Thyroid gland (tissue), 4 donors: ENCODE measurements at places on chromosomes 16 and 17. TPM values are rescaled to one million over a fixed set of nuclear protein-coding genes. Genes with fewer than 3 reads are reported as not detected.

DNA sequence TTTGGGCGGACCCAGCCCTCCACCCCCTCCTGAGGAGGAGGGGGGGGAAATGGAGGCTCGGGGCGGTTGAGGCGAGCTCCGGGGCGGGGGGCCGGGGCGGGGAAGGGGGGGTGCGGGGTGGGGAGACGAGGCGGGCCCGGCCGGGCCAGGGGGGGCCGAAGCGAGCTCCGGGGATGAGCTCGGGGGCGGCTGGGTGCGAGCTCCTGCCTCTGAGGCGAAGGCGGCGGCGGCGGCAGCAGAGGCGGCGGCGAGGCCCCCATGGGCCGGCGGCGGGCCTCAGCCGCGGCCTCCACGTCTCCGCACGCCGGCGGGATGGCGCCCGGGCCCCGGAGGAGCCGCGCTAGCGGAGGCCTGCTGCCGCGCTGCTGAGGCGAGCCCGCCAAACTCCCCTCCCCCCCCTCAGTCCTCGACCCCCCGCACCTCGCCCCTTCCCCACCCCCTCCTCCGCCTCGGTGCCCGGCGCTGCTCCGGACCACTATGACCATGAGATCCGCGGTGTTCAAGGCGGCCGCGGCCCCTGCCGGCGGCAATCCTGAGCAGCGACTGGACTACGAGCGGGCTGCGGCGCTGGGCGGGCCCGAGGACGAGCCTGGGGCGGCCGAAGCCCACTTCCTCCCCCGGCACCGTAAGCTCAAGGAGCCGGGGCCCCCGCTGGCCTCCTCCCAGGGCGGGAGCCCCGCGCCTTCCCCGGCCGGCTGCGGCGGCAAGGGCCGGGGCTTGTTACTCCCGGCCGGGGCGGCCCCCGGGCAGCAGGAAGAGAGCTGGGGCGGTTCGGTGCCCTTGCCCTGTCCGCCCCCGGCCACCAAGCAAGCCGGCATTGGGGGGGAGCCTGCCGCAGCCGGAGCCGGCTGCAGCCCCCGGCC, 596 bp downstream of the MSL1 start:
- H3K4me1 ChIP-seq: peaks cover 15% of the 10 kb centered on the region
- DNase-seq: peak; percentile 57

DNA sequence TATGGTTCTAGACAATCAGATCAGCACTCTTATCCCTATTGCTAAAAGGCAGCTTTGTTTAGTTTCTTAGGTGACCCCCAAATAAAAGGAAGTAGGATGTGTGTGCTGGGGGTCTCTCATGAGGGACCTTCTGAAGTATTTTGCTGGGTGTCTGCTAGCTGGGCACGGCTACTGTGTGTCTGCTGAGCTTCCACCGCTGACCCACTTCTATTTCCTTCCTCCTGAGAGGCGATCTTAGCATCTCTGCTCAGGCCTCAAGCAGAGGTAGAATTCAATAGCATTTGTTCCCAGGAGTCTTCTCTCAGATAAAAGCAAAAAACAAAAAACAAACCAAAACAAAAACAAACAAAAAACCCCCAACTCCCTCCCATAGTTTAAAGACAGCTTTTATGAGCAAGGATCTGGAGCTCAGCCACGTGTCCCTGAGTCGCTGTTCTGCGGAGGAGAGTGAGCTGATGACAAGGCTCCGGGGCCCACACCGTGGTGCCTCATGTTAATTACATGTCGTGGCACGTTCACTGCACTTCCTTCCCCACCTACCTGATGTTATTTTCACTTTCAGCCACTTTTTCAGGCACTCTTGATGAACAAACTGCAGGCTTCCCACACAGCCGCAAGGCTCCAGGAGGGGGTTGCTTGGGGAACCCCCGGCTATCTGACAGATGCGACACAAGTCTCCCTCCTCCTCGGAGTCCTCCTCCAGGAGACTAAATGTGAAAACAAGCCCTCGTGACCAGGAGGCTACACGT, 83.5 kb downstream of the MARCHF10 start:
- H3K4me1 ChIP-seq: no peaks in the 10 kb centered on the region
- no peak overlapping the region for H3K4me3 ChIP-seq
- no peaks in the 10 kb centered on the region for H3K27me3 ChIP-seq
- no peak overlapping the region for H3K27ac ChIP-seq

- H3K27me3 ChIP-seq: no peaks in the 10 kb centered on the region
- H3K4me1 ChIP-seq: no peaks in the 10 kb centered on the region
- no peaks in the 10 kb centered on the region for H3K36me3 ChIP-seq
- DNase-seq: no peak
- H3K27ac ChIP-seq: no peak overlapping the region
- no peak overlapping the region for H3K4me3 ChIP-seq
Observed at GRCh38 chr17:65523411-65523810, 38.0 kb downstream of the AXIN2 start.

GRCh38 chr16:6209355-6209930, 1111.8 kb upstream of the EEF2KMT start:
- no peak for DNase-seq
- no peak overlapping the region for H3K27ac ChIP-seq
- no peaks in the 10 kb centered on the region for H3K27me3 ChIP-seq
- no peaks in the 10 kb centered on the region for H3K36me3 ChIP-seq

- H3K27ac ChIP-seq: no peak overlapping the region
- peaks cover 6% of the 10 kb centered on the region for H3K4me1 ChIP-seq
- DNase-seq: peak; percentile 30
- H3K36me3 ChIP-seq: no peaks in the 10 kb centered on the region
Observed at GRCh38 chr17:36608794-36609497, 7.6 kb downstream of the MRM1 start.

DNA sequence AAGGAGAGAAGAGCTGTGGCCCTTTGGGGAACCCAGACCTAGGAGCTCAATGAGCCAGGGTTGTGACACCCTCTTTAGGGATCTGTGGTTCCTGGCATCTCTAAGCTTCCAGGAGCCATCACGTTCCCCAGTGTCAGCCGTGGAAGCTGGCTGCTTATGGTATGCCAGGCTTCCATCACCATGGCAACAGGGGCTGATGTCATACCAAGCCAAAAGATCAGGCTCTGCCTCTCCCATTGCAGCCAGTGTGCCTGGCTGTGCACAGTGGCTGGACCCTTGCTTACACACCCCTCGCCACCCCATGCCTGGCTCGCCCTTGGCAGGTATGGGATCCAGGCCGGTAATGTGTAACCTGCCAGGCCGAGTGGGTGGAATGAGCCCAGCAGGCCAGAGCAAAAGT, 91.1 kb downstream of the SSH2 start:
- H3K27ac ChIP-seq: no peak overlapping the region
- H3K36me3 ChIP-seq: no peaks in the 10 kb centered on the region
- H3K4me1 ChIP-seq: peaks cover 4% of the 10 kb centered on the region
- H3K27me3 ChIP-seq: no peaks in the 10 kb centered on the region
- no peak for DNase-seq

DNA sequence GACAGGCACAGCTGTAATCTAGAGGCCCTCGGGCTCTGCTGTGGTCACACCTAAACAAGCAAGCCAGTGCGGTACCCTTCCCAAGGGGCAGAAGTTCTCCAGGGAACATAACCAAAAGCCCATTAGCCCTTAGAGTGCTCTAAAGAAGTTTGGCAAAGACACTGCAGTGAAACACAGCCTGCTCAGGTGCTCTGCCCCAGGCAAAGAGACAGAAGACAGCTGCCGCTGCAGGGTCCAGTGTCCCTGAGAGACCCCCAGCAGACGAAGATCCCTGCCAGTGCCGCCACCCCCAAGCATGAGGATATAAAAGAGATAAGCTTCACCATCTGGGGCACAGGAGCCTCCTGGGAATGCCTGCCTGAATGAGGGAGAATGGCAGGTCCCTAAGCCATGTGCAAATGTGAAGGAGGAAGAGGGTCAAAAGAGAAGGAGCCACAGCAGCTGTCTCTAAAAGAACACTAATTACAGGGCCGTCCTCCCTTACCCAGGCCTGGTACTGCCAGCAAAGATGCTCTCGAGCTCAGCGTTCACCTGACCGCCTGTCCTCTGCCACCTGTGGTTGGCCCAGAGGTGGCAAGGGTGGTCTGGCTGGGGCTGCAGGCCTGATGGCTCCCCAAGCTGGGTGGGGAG, 29.7 kb downstream of the CUEDC1 start:
- H3K36me3 ChIP-seq: no peaks in the 10 kb centered on the region
- peak; percentile 51 for DNase-seq

DNA sequence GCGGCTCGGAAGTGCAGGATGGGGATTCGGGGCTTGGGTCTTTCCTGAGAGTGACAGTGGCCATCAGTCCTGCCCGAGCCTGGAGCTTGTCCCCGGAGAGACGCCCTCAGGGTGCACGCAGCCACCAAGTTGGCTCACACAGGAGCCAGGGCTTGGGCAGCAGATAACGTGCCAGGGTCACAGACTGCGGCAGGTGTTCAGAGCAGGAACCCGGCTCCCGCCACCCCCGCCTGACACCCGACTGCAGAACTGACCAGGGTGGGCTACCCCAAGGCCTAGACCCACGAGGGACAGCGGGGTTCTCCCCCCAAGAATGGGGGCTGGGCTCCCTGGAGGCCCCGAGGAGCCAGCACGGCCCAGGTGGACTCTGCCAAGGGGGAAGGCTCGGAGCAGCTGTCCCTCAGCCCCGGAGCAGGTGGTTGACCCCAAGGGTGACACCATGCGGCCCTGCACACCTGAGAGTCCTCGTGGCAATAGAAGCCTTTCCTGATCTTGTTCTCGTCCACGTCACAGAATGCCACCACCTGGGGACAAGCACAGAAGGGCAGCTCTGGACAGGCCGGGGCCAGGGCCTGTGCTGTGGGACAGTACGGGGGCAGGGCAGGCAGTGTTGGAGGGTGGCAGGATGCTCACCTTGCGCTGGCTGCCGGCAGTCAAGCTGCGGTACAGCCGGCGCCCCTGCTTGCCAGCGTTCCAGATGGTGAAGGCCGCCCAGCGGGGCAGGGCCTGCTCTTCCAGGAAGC, 117.1 kb upstream of the ZNF750 start:
- DNase-seq: no peak
- no peaks in the 10 kb centered on the region for H3K36me3 ChIP-seq
- no peaks in the 10 kb centered on the region for H3K4me1 ChIP-seq
- H3K27me3 ChIP-seq: no peaks in the 10 kb centered on the region
- H3K4me3 ChIP-seq: no peak overlapping the region

GRCh38 chr16:11485676-11486075, 101.0 kb downstream of the LITAF start:
- DNase-seq: no peak
- H3K36me3 ChIP-seq: no peaks in the 10 kb centered on the region
- no peak overlapping the region for H3K27ac ChIP-seq
- no peaks in the 10 kb centered on the region for H3K27me3 ChIP-seq
- no peak overlapping the region for H3K4me3 ChIP-seq

DNA sequence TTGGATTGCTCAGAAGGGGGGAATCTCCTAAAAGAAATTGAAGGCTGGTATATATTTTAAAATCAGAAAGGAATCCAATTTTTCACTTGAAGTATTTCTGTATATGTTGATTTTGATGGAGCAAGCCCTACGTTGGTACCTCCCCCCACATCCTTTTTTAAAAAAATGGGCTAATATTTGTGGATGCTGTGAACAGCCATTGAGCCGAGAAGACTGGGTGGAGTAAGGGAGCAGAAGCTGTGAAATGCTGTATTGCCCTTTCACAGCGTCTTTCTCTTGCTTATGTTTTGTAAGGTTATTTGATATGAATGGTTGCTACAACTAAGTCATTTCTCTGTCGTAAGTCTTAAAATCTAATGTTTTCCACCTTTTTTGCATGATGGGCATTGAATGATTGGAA, 2.3 kb downstream of the PAFAH1B1 start:
- H3K4me3 ChIP-seq: no peak overlapping the region
- no peak for DNase-seq
- H3K4me1 ChIP-seq: peaks cover 43% of the 10 kb centered on the region
- no peaks in the 10 kb centered on the region for H3K36me3 ChIP-seq

DNA sequence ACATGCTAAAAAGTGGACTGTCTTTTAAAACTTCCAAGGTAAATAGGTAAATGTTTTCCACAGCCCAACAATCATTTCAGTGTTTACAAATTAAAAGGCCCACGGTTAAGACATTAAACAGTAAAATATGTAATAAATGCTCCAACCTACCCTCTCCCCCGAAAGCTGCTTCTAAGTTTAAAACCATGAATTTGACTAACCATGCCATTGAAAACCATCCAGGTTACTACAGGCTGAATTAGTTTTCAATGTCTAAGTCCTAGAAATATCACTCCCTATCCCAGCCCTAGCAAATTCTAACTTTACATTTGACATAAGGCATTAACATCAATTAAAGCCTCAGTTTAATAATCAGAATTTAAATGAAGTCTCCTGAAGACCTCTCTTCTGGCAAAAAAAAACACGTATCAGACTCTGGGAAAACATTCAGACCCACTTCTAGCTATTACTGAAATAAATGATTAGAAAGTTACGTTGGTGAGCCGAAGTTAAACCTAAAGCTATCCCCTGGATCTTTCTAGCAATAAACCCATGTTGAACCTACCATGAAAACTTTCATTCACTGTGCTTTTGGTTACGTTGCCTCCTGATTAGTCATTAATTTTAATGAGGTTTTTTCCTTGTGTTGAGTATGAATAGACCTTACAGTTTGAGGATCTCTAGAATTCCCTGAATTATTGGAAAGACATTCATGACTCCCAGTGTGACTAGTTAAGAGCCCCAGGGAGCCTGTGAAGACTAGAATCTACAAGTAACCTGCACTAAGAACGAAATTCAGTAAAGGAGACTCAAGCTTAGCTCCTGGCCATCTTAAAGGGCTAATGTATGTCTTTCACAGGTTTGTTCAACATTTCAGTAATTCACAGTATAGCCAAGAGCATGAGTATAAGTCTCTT, 1.7 kb upstream of the POLG2 start:
- H3K27me3 ChIP-seq: no peaks in the 10 kb centered on the region
- H3K4me3 ChIP-seq: no peak overlapping the region
- peaks cover 55% of the 10 kb centered on the region for H3K4me1 ChIP-seq
- H3K36me3 ChIP-seq: peaks cover 59% of the 10 kb centered on the region
- no peak for DNase-seq

- H3K27me3 ChIP-seq: no peaks in the 10 kb centered on the region
- H3K36me3 ChIP-seq: peaks cover 5% of the 10 kb centered on the region
- H3K4me1 ChIP-seq: peaks cover 17% of the 10 kb centered on the region
- no peak overlapping the region for H3K4me3 ChIP-seq
Observed at GRCh38 chr17:45073414-45074070, 12.4 kb downstream of the NMT1 start.

GRCh38 chr17:76500747-76501017, 541 bp downstream of the RHBDF2 start:
- peak overlapping the region; percentile 17 for H3K4me3 ChIP-seq
- peaks cover 39% of the 10 kb centered on the region for H3K4me1 ChIP-seq
- no peaks in the 10 kb centered on the region for H3K27me3 ChIP-seq
- peak overlapping the region; percentile 88 for H3K27ac ChIP-seq

ALOX15 gene
- not detected for total RNA-seq

TEKT1 gene
- not detected for total RNA-seq

QRICH2 gene
- 14.3 TPM for total RNA-seq

SPAG5 gene
- 7.7 TPM for total RNA-seq

DNAI2 gene
- total RNA-seq: 0.13 TPM

CCL8 gene
- total RNA-seq: not detected

SLC9A5 gene
- 3.0 TPM for total RNA-seq

AIPL1 gene
- total RNA-seq: not detected

RPAIN gene
- 57.5 TPM for total RNA-seq

TBC1D3G gene
- 1.2 TPM for total RNA-seq
